Left forelimb (tissue), 1 donor: ENCODE measurements at places on chromosomes 1 and 21.

- DNase-seq, result no peak
These were observed 61.6 kb upstream of the SLC45A1 start for GRCh38 chr1:8256321-8256720.

DNA sequence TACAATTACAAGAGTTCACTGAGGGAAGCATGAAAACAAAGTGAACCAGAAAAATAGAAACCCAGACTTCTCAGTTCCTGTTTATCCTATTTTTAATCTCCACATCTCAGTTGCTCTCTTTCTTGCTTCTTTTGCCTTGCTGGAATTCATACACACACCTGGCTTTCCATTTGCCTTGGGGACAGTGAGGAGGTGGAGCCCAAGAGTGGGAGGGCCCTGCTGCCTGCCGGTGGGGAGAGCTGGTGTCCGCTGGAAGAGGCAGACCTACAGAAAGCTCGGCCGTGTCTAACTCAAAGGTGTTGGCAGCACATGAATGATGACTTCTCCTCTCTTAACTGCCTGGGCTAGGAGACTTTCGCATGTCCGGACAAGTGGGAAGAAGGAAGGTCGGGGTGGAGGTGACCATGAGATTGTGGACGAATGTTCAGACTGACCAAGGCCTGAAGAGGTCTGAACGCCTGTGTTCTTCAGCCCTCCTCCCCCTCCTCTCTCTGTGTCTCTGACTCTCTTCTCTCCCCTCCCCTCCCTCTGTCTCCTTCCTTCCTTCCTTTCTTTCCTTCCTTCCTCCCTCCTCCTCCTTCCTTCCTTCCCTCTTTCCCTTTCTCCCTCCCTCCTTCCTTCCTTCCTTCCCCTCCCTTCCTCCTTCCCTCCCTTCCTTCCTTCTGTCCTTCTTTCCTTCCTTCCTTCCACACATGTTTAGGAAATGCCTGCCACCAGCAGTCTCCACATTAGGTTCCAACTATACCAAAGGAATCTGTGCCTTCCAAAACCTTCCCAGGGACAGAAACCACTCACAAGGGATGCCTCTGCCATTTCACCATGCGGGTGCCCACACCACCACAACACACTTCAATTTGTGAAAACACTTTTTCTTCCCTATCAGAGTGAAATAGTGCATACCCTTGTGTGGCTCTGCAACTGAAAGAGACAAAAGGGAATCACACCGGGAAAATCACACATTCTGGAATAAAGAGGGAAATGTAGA lies 157.3 kb upstream of the RUNX1 start:
- DNase-seq, result no peak

DNA sequence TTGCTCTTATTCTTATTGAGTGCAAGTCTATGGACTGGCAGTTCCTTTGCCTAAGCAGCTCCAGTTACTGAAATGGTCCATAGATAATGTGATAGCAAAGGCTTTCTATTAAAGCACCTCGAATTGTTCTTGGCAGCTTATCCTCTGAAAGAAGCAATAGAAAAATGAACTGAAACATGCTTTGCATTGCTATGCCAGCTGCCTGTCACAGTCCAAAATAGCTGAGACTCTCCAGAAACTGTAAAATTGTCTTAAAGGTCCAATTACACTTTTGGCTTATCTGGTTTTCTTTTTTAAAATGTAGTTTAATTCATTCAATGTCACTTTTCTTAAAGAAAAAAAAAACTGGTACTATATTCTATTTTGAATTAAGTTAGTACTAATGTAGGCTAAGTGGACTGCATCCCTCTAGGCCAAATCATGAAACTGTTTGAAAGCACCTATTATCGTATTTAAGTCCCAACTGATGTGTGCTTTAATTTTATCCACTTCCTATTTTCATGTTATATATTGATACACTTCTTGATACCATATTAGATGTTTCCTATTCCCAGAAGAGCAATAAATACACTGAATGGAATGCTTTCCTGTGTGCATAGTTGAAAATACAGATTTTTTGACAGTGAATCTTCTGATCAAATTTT lies 208.0 kb upstream of the DEPDC1 start:
- no peak for DNase-seq

DNA sequence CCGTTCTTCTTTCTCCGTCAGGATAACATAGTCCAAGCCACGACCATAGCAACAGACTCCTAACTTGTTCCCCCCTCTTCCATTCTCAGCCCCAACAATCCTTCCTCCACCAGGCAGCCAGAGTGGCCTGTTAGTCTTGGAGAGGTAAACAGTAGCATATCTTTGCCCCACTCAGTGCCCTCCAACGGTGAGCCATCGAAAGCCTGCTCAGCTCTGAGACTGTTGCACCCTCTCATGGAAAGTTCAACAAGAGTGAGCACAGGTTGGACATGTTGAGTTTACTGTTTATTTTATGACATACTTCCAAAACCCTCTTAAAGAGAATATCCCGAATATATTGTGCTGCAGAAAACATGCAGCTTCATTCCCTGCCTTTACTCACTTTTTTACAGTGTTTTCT lies 30.1 kb upstream of the BACE2 start:
- no peak for DNase-seq

DNA sequence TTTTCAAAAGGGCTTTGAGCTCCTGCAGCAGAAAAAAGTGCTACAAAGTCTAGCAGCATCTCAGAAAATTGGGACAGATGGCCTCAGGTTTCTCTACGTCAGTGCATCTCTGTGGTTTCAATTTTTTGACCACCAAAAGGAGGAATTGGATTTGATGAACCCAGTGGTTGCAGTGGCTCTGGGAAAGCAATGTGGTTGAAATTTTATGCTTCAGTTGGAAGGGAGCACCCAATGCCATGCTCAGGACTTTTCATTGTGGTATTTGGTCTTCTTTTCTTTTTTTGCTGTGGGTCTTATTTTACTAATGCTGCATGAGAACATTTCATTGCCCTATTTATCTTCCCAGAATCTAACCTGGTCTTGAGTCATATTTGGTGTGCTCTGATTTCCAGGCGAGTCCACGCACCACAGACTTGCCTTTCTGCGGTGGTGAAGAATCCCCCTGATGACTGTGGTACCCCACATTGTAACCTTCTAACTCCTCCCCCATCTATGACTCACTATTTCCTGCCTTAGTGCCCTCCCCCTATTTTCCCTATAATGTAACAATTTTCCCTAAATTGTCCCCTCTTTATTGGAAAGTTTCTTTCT lies 56.7 kb downstream of the S1PR1 start:
- DNase-seq, result no peak

GRCh38 chr1:46072975-46073374 lies 59.5 kb downstream of the PIK3R3 start:
- DNase-seq, result no peak

- DNase-seq, result peak; percentile 75
These were observed 29.7 kb upstream of the KIRREL1 start for GRCh38 chr1:157963713-157964112.

- no peak for DNase-seq
These were observed 18.1 kb downstream of the ZNF281 start for GRCh38 chr1:200391747-200392146.

DNA sequence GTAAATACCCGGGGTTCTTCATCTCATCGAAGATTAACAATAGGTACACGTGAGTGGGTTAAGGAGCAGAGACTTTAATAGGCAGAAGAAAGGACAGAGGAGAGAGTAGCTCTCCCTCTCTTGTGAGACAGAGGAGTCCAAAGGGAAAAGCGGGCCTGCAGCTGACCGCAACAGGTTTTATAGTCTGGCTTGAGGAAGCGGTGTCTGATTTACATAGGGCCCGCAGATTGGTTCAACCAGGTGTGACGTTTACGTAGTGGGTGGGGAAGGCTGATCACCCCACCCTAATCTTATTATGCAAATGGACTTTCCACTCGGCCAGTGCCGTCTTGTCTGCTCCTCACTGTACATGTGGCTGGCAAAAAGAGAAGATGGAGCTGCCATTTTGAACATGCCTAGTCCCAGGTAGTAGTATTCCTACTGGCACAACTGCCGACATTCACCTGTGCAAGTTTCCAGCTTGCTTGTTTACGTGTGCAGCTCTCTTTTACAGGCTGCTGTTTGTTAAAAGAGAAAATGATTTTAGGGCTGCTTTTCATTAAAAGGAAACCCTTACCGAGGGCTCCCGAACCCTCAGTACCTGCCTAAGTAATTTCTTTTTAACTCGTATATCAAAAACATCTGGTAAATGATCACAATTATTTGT lies 10.6 kb downstream of the CDC14A start:
- no peak for DNase-seq

- no peak for DNase-seq
These were observed 18.4 kb downstream of the LORICRIN start for GRCh38 chr1:153277852-153278251.

- DNase-seq, result peak; percentile 8
These were observed 14.7 kb upstream of the CD2 start for GRCh38 chr1:116739371-116740012.
